ENCODE measurements at places on chromosomes 5 and 9.
A peak's percentile ranks its signal among the peaks of the same experiment; 100 is the strongest.

DNA sequence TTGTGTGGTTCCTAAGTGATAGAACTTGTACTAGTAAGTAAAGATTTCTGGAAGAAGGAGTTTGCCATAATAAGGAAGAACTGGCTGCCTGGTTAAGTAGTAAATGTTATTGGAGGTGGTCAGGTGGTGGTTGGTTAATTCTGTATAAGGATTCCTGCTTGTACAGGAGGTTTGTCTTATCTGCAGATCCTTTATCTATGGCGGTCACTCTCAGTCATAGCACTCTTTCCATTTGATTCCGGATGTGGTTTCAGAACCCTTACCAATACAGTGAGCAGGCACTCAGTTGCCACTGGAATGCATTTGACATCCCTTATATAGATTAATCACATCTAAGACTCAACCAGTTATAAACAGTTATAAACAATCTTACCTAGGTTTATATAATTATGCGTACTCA lies 50.3 kb downstream of the RAD50 start:
- no peaks in the 10 kb centered on the region for H3K36me3 ChIP-seq
- H3K4me1 ChIP-seq = no peaks in the 10 kb centered on the region

DNA sequence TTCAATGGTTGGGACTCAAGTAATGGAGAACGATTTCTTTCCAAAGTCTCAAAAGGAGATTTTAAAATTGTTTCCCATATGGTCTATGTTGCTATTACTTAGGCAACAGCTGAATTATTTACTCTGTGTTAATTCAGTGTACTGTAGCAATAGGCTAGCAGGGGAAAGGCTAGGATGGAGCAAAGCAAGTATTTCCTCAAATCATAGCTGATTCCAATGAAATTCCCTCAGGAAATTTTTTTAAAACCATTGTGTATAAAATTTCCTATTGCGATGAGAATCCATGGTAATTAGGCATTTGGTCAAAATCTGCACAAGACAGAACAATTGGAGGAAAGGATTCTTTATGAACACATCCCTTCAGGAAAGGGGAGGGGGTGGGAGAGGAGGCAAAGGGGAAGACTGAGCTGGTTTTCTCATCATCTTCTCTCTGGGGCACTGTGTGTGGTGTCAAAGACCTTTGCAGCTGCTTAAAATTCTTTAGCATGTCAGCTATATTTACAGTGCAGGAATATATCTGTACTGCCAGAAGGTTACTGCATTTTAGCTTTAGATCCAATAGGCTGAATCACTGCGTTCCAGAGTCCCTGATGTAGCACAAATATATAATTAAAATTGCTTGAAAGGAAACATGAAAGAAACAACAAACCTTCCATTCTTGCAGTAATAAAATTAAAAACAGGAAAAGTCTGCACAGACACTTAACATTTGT lies 95.3 kb downstream of the ZNF608 start:
- H3K4me1 ChIP-seq = peaks cover 24% of the 10 kb centered on the region
- no peak for DNase-seq
- H3K27ac ChIP-seq = peak overlapping the region; percentile 73
- peak overlapping the region; percentile 39 for H3K4me3 ChIP-seq
- no peaks in the 10 kb centered on the region for H3K27me3 ChIP-seq

DNA sequence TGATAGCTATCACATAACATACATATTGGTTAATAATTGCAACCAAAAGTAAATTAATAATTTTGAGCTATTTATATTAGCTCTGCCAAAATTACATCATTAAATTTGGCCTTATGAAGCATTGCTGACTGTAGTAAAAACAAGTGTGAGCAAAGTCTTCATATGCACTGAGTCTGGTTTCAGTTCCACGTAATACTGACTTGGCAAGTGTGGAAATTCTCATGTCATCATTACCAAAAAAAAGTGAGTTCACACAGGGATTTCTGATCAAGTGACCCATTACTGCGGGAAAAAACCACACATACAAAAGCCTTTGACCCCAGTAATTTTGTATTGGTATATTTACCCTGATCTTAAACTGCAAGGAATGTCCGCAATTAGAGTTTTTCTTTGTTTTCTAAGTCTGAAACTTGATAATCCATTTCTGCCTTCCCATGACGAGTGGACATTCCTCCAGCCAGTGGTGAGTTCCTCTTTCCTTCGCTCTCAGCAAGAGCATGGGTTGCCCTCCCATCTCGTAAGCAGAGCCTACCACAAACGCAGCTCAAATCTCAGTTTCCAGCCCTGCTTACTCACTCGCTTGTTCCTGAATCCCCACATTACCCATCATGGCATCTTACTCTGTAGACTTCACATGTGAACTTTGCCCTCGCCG lies 220.2 kb upstream of the DMRT1 start:
- no peaks in the 10 kb centered on the region for H3K4me1 ChIP-seq
- H3K27ac ChIP-seq = no peak overlapping the region
- no peak overlapping the region for H3K4me3 ChIP-seq
- no peaks in the 10 kb centered on the region for H3K36me3 ChIP-seq
- H3K27me3 ChIP-seq = no peaks in the 10 kb centered on the region

DNA sequence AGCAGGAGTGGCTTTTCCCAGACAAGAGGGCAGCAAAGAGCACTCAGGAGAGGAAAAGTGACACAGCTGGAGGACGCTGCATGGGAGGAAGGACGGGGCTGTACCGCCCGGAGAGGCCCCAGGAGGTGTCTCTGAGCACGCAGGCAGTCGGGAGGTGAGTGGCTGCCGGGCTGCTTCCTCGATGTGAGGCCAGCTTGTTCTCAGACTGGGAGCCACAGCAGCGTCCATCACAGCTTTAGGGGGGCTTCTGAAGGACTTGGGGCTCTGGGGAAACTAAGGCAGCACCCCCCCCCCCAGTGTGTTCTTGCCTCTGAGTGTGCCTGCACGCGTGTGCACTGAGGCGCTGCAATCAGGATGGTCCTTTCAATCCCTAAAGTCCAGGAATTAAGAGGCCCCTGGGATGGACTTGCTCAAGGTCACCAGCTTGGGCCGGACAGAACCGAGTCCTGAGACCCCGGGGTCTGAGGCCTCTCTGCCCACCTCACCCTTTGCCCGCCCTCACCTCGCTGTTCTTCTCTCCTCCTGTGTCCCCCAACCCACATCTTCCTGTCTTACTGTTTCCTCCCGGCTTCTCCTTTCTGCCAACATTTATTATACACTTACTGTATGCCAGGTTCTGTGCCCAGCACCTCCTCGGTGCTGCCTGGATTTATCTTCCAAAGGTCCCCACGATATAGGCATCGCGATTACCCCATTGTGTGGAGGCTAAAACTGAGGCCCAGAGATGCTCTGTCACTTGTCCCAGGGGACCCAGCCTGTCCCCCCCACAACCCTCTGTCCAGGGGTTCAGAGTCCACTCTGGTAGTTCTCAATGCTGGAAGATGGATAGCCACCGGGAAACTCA lies 32.9 kb downstream of the FAM163B start:
- no peak overlapping the region for H3K4me3 ChIP-seq
- H3K36me3 ChIP-seq = no peaks in the 10 kb centered on the region
- H3K27ac ChIP-seq = no peak overlapping the region
- no peaks in the 10 kb centered on the region for H3K4me1 ChIP-seq

DNA sequence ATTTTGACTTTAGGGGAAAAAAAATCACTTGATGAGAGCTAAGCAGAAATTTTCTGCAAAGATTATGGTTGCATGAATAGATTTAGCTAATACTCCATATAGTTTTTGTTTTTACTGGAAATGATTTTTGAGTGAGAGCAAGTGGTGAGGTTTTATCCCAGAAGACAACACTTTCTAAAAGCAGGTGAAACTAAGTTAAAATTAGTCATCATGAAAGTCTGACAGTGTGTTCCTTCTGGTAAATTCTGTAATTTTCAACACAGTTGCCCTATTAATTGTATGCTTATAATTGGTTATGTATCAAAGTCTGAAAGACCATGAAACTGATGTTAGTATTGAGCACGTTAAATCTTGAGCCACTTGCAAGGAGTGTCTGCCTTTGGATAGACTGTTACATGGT lies 91.5 kb downstream of the SMARCA2 start:
- no peaks in the 10 kb centered on the region for H3K36me3 ChIP-seq
- DNase-seq = no peak
- H3K27ac ChIP-seq = no peak overlapping the region
- no peak overlapping the region for H3K4me3 ChIP-seq

- H3K27me3 ChIP-seq = no peaks in the 10 kb centered on the region
- no peaks in the 10 kb centered on the region for H3K4me1 ChIP-seq
- no peak overlapping the region for H3K4me3 ChIP-seq
- DNase-seq = no peak
- H3K36me3 ChIP-seq = no peaks in the 10 kb centered on the region
These were observed 27.0 kb upstream of the ZNF354B start for GRCh38 chr5:178832618-178833201.

GRCh38 chr5:4082966-4083564 lies 487.4 kb downstream of the IRX1 start:
- peak; percentile 91 for DNase-seq
- H3K27me3 ChIP-seq = no peaks in the 10 kb centered on the region
- no peaks in the 10 kb centered on the region for H3K4me1 ChIP-seq

DNA sequence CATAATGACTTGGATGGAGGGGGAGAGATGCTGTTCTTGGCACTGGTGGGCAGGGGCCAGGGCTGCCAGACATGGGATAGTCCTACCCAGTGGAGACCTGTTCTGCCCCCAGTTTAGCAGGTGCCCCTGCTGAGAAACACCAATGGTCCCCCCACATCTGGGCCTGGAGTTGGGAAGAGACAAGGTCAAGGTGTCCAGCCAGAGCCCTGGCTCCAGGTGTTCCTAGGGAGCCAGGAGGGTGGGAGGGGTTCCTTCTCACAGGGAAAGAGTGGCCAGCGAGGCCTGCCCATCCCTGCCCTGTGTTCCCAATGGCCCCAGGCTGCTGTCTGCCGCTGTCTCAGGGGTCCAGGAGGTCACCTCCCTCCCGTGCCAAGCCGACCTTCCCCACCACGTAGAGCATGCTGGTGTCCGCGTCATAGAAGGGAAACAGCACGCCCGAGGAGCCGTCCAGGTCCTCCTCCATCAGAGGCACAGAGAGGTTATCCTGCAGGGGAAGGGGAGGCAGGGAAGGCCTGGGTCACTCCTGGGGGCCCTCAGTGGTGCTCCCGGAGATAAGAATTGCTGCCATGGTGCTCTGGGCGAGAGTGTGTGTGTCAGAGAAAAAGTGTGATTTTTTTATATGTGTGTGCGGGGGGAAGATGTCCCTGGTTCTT lies 11.7 kb upstream of the TRIM14 start:
- H3K4me3 ChIP-seq = no peak overlapping the region
- peaks cover 15% of the 10 kb centered on the region for H3K27me3 ChIP-seq
- H3K36me3 ChIP-seq = no peaks in the 10 kb centered on the region
- no peaks in the 10 kb centered on the region for H3K4me1 ChIP-seq
- DNase-seq = no peak

- peaks cover 5% of the 10 kb centered on the region for H3K4me1 ChIP-seq
- H3K27me3 ChIP-seq = peaks cover 38% of the 10 kb centered on the region
- no peaks in the 10 kb centered on the region for H3K36me3 ChIP-seq
- H3K4me3 ChIP-seq = no peak overlapping the region
- no peak overlapping the region for H3K27ac ChIP-seq
These were observed 1.0 kb downstream of the AIF1L start for GRCh38 chr9:131097126-131097947.
